ENCODE measurements at places on chromosomes 1 and 21. TPM values are rescaled to one million over a fixed set of nuclear protein-coding genes. Genes with fewer than 3 reads are reported as not detected.

DNA sequence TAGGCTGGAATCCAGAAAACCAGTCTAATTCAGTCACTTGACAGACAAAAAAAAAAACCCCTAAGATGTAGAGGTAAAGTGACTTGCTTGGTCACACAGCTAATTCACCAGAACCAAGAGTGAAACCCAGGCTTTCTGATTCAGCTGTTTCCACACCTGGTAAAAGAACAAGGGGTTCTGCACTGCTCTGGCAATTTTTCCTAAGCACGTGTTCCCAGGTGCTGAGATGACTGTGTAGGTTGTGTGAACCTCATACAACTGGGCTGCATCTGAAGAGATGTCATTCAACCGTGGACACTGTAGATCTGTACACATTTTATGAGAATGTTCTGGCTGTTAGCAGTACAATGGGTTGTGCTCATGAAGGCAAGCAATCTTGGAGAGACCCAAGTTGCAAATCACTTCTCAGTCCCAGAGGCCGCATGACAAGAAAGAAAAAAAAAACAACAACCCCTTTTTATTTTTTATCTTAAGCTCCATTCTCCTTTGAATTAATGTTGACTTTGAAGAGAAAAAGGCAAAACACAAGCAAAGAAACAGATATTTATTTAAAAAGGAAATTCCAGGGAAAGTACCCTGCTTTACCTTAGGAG lies 95.4 kb downstream of the INTS7 start:
- DNase-seq: no peak

The SPRR2A gene
- total RNA-seq: not detected

DNA sequence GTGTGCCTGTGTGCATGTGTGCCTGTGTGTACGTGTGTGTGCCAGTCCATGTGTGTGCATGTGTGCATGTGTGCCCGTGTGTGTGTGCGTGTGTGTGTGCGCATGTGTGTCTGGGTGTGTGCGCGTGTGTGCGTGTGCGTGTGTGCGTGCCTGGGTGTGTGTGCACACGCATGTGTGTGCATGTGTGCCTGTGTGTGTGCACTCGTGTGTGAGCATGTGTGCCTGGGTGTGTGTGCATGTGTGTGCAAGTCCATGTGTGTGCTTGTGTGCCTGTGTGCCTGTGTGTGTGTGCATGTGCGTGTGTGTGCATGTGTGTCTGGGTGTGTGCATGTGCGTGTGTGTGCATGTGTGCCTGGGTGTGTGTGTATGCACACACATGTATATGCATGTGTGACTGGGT lies 28.7 kb upstream of the COL6A2 start:
- DNase-seq: no peak

- DNase-seq: no peak
Observed at GRCh38 chr21:33937931-33938339, 22.3 kb upstream of the ATP5PO start.

- DNase-seq: no peak
Observed at GRCh38 chr1:200869376-200869752, 3.4 kb upstream of the GPR25 start.

The PCP4L1 gene
- not detected for total RNA-seq

- no peak for DNase-seq
Observed at GRCh38 chr1:65176056-65176450, 28.1 kb downstream of the AK4 start.

DNA sequence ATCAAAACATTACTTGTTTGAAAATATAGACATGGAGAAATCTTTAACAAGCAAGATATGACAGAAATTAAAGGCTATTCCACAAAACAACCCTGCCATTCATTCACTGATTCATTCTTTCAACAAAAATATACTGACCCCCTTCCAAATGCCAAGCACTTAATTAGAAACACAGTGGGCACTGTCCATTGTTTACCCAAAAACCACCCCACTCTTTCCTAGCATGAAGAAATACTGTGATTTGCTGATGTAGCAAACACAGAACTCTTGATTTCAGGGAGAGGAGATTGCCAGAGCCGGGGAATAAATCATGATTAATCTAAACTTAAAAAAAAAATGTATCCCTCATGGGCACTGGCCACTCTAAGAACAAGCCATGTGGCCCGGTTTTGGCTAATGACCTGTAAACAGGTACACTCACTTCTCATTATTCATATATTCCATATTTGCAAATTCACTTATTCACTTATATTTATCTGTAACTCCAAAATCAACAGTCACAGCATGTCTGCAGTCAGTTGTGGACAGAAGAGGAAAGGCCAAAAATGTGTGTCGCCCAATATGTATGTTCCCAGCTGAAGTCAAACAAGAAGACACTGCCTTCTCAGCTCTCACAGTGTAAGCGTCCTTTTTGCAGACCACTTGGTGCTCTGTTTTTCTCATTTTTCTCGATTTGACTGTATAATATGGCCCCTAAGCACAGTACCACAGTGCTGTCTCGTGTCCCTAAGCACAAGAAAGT lies 133.1 kb downstream of the SMYD3 start:
- DNase-seq: no peak

The SLC25A24 gene
- 45.0 TPM for total RNA-seq

GRCh38 chr1:1847890-1848289 lies 43.0 kb downstream of the GNB1 start:
- DNase-seq: no peak

The KIAA1614 gene
- total RNA-seq: 1.8 TPM

The DHDDS gene
- 41.7 TPM for total RNA-seq

The FAM72D gene
- 3.5 TPM for total RNA-seq

- no peak for DNase-seq
Observed at GRCh38 chr1:50135716-50136115, 27.0 kb downstream of the ELAVL4 start.

- no peak for DNase-seq
Observed at GRCh38 chr21:46646541-46647154, 11.2 kb downstream of the PRMT2 start.

DNA sequence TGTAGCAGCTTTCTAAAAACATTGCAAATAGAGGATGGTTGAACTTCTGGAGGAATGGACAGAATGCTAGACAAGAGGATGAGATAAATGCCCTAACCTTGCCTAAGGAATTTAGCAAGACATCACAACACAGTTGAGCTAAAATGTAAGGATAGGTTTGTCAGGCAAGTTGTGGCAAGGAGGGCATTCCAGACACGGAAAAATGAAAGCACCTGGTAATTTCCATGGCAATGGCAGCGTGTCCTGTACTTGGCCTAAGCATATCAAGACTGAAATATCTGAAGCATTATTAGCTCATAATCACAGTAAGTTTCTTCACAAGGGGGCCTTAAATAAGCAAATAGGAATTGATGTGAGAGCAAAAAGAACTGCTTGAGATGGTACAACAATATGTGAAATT lies 105.1 kb upstream of the USP25 start:
- no peak for DNase-seq

The MYOG gene
- not detected for total RNA-seq

DNA sequence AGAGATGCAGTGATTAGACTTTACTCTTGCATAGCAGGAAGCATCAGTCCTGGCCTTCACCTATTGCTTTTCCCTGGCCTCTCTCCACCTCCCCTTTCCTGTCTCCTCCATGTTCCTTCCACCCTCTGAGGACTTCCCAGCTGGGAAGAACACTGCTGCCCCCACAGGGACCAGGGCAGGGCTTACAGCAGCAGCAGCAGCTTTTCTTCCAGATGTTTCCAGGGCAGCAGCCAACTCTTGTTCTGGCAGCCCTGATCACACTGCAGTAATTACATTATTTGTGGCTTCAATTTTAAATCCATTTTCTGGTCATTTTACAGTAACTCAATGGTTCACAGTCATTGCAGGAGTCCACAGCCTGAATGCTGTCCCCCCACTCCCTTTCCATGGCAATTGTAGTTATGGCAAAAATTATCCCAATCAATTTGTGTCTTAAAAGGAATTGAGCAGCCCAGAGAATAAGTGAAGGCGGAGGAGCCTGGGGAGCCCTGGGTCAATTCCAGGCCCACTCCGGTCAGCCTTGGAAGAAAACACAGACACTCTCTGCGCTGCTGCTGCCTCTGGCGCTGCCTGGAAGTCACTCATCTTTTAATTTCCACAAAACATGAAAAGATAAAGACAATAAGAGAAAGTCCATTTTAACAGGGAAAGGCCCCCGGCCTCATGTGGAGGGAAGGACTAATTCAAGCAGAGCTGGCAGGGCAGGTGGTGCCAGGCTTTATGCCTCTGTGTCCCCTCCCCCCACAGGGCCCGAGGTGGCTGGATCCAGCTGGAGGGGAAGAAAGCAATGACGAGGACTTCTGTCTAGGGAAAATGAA lies 148.6 kb downstream of the GRIK3 start:
- DNase-seq: no peak

DNA sequence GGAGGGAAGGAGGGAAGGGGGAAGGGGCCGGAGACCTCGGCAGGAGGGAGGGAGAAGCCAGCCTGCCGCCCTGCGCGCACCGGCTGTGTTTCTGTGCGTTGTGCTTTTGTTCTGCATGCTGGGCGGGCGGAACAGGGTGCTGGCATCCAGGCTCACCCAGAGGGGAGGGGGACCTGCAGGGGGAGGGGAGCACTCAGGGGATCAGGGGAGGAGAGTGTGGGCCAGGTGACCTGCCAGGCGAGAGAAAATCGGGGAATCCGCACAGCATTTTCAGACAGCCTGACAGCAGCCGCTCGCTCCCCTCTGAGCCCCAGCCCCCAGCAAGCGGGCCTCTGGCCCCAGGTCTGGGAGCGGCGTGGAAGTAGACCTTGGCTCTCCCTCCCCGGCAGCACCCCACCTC lies 54.7 kb downstream of the RIPK4 start:
- no peak for DNase-seq

The OR2T35 gene
- not detected for total RNA-seq

DNA sequence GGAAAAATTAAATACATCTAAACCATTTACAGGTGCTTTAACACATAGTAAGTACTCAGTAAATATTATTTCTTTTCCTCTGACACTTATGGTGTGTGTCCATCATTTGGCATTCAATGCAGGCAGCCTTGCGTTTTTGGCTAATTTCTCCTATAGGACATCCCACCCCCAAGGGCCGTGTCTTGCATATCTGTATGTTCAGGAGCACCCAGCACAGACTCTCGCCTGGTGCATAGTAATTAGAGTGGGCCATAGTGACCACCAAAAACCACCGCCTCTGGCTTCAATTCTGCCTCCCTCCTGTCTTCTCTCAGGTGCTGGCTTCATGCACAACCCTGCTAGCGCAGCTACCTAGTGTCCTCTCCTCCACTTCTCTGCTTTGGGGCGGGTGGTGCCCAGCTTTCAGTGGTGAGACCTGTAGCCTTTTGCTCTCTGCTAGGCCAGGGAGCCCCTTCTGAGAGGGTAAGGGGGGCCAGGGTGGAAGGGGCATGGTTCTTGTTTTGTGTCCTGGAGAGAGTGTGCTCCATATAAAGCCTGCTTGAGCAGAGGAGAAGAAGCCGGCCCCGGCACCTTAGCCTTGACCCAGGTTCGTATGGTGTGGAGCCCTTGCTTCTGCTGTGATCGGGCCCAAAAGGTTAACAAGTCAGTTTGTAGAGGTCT lies 33.4 kb downstream of the BATF3 start:
- no peak for DNase-seq

GRCh38 chr1:174999216-174999935 lies 371 bp upstream of the CACYBP start:
- peak; percentile 98 for DNase-seq

The NFASC gene
- total RNA-seq: not detected

- peak; percentile 76 for DNase-seq
Observed at GRCh38 chr1:192951691-192952460, 107.3 kb downstream of the UCHL5 start.

GRCh38 chr1:169650551-169650950 lies 20.6 kb upstream of the SELP start:
- DNase-seq: no peak

DNA sequence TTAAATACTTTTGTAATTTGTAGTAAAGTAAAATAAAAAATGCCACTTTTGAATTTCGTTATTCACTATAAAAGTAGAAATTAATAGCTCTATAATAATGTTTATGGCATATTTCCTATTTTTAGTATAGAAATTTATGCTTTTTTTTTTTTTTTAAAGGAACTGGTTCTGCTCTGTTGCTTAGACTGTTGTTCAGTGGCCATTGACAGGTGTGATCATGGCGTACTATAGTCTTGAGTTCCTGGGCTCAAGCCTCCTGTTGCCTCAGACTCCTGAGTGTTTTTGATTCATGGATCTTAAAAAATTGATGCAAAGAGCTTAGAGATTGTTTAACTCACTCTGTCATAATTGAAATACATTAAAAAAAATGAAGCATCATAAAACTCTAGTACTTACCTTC lies 53.6 kb downstream of the RPS6KC1 start:
- DNase-seq: no peak

GRCh38 chr1:1163538-1164070 lies 10.1 kb upstream of the TTLL10 start:
- DNase-seq: no peak

The ZNF683 gene
- total RNA-seq: not detected

The TTC34 gene
- total RNA-seq: 0.07 TPM

DNA sequence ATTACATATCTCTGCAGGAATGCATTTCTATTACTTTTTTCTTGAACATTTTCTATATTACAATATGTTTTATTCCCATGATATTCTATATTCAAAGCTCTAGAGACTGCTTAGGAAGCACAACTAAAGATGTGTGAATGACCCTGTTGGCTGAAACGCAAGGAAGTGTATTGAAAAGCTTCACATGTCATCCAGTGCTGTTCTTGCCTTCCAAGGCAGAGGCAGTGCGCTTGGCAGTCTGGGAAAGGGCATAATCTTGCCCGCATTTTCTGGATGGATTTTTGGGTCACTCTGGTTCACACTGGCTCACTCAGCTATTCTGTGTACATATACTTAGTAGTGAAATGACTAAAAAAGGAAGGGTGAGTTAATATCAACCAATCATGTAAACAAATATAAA lies 262.4 kb downstream of the PTPRC start:
- DNase-seq: no peak

GRCh38 chr1:231619257-231619634 lies 7.3 kb upstream of the DISC1 start:
- peak; percentile 62 for DNase-seq

- no peak for DNase-seq
Observed at GRCh38 chr1:91556556-91556955, 55.9 kb downstream of the CDC7 start.

GRCh38 chr21:39232861-39233291 lies 49.6 kb upstream of the PSMG1 start:
- no peak for DNase-seq

GRCh38 chr1:159274631-159275030 lies 27.5 kb upstream of the FCER1A start:
- no peak for DNase-seq

The MRPS6 gene
- 9.3 TPM for total RNA-seq

GRCh38 chr1:166305371-166305770 lies 138.6 kb upstream of the FAM78B start:
- DNase-seq: no peak

- no peak for DNase-seq
Observed at GRCh38 chr21:45256021-45256911, 31.4 kb downstream of the POFUT2 start.
